ENCODE measurements at places on chromosomes 5 and 9. TPM values are rescaled to one million over a fixed set of nuclear protein-coding genes. Genes with fewer than 3 reads are reported as not detected.

TMEM215 gene
- not detected for total RNA-seq

PRXL2C gene
- 5.6 TPM for total RNA-seq

FBP2 gene
- not detected for total RNA-seq

HBEGF gene
- total RNA-seq, result 15.4 TPM

RXRA gene
- 1.2 TPM for total RNA-seq

APBB3 gene
- total RNA-seq, result 32.8 TPM

BASP1 gene
- total RNA-seq, result 0.15 TPM

CREBRF gene
- 18.7 TPM for total RNA-seq

FAM53C gene
- total RNA-seq, result 25.5 TPM

SPOCK1 gene
- 0.31 TPM for total RNA-seq

- H3K36me3 ChIP-seq, result no peaks in the 10 kb centered on the region
- H3K27ac ChIP-seq, result no peak overlapping the region
- H3K4me3 ChIP-seq, result no peak overlapping the region
Measured at GRCh38 chr9:98536542-98537173, 172.1 kb downstream of the GABBR2 start.

DNA sequence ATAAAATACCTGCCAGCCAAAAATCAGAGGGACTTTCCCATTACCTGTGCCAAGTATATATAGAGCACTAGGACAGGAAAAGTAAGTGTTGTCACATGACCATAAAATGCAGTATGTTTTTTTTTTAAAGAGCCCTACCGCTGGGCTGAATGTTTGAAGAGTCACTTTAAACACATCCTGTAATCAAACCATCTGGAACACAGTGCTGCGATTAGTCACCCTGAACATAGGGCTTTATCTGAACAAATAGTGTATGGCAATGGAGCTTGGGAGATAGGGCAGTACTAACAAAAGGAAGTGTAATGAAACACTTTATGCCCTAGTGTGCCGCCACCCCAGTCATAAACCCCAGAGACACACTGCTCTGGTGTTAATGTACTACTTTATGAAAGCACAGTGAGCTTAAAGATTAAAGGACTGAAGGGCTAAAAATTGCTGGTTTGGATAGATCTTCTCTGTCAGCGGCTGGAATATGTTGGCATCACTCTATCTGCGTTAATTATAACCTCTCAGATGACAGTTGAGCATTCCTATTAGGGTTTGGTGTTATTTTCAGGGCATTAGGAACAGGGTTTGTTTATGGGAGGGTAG lies 90.4 kb downstream of the ZNF608 start:
- H3K4me3 ChIP-seq, result no peak overlapping the region
- peaks cover 6% of the 10 kb centered on the region for H3K4me1 ChIP-seq
- H3K27ac ChIP-seq, result no peak overlapping the region
- H3K36me3 ChIP-seq, result peaks cover 2% of the 10 kb centered on the region
- H3K27me3 ChIP-seq, result peaks cover 25% of the 10 kb centered on the region
- no peak for DNase-seq

DNA sequence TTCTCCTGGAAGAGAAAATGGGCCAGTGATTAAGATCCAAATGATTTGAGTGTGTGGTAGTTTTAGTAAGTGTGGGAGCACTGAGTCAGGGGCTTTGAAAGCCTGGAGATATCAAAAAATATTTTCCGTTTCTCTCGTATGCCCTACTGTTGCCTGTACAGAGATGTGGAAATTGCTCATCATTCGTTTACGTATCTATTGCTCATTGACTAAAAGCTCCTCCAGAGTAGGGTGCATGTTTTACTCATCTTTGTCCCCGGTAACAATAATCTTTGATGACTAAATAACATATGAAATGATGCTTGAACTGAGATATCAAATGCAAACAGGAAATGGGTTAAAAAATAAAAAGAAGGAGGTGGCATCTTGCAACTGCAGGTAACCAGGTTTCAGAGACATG lies 114.2 kb upstream of the FST start:
- no peaks in the 10 kb centered on the region for H3K4me1 ChIP-seq
- H3K36me3 ChIP-seq, result no peaks in the 10 kb centered on the region
- peaks cover 2% of the 10 kb centered on the region for H3K27me3 ChIP-seq
- no peak overlapping the region for H3K27ac ChIP-seq

GRCh38 chr9:14993901-14994554 lies 83.8 kb upstream of the FREM1 start:
- H3K27ac ChIP-seq, result peak overlapping the region; percentile 61
- no peaks in the 10 kb centered on the region for H3K36me3 ChIP-seq
- DNase-seq, result no peak
- peaks cover 31% of the 10 kb centered on the region for H3K4me1 ChIP-seq
- H3K27me3 ChIP-seq, result peaks cover 5% of the 10 kb centered on the region

- H3K27ac ChIP-seq, result no peak overlapping the region
- DNase-seq, result no peak
- no peaks in the 10 kb centered on the region for H3K27me3 ChIP-seq
- H3K4me3 ChIP-seq, result no peak overlapping the region
Measured at GRCh38 chr9:13719446-13719845, 440.0 kb upstream of the MPDZ start.

GRCh38 chr5:156913719-156914370 lies 49.2 kb downstream of the TIMD4 start:
- no peaks in the 10 kb centered on the region for H3K27me3 ChIP-seq
- H3K4me1 ChIP-seq, result peaks cover 62% of the 10 kb centered on the region
- peak overlapping the region; percentile 97 for H3K27ac ChIP-seq

- no peaks in the 10 kb centered on the region for H3K4me1 ChIP-seq
- no peaks in the 10 kb centered on the region for H3K36me3 ChIP-seq
- peaks cover 18% of the 10 kb centered on the region for H3K27me3 ChIP-seq
Measured at GRCh38 chr5:175561085-175561484, 82.7 kb downstream of the SFXN1 start.

DNA sequence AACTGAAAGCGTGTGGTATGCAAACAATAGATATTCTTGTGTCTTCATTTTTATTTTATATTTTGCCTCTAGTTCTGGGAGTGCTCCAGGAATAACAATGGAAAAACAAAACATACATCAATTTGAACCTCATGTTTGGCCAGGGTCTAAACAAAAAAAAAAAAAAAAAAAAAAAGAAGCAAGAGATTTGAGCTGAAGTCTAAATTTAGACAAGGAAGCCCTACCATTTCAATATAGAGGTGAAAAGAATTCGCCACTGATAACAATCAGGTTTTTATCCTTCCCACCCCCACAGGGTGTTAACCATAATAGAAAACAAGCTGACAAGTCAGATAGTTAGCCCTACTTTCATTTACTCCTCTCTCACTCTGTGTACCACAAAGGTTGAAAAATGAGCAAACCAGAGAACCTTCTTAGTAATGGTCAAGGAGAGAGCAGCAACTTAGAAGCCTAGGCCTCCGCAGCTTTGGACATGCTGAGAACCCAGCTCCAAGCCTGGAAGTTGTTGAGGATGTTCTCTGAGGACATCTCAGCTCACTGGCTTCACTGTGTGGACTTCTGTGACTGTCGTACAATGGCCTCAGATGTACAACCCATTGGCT lies 118.2 kb upstream of the HMHB1 start:
- H3K4me3 ChIP-seq, result no peak overlapping the region
- peaks cover 3% of the 10 kb centered on the region for H3K36me3 ChIP-seq

DNA sequence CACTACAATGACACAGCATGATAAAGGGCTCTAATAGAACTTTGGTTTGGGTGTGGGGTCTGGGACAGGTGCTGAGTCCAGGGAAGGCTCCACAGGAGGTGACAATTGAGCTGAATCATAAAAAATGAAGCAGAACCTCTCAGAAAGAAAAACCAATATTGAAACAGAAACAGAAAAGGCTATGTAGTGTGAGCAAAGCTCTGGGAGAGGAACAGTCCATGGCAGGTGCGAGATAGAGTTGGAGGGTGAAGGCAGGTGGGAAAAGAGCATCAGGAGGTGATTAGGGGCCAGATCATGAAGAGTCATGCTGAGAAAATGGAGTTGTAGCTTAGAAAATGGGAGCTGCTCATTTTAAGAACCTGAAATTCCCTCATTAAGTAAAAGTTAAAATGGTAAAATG lies 164.9 kb downstream of the KCTD16 start:
- no peak overlapping the region for H3K27ac ChIP-seq
- no peaks in the 10 kb centered on the region for H3K27me3 ChIP-seq
- no peaks in the 10 kb centered on the region for H3K4me1 ChIP-seq
- no peak overlapping the region for H3K4me3 ChIP-seq

GRCh38 chr5:157352756-157353340 lies 86.9 kb downstream of the CYFIP2 start:
- H3K27ac ChIP-seq, result no peak overlapping the region
- peaks cover 25% of the 10 kb centered on the region for H3K4me1 ChIP-seq
- no peak for DNase-seq
- no peak overlapping the region for H3K4me3 ChIP-seq

- H3K4me1 ChIP-seq, result peaks cover 24% of the 10 kb centered on the region
- H3K36me3 ChIP-seq, result peaks cover 4% of the 10 kb centered on the region
Measured at GRCh38 chr5:97097326-97098230, 44.8 kb downstream of the LIX1 start.

- H3K27ac ChIP-seq, result no peak overlapping the region
- H3K4me3 ChIP-seq, result no peak overlapping the region
- H3K36me3 ChIP-seq, result no peaks in the 10 kb centered on the region
- no peak for DNase-seq
Measured at GRCh38 chr9:10071579-10071978, 541.2 kb downstream of the PTPRD start.

DNA sequence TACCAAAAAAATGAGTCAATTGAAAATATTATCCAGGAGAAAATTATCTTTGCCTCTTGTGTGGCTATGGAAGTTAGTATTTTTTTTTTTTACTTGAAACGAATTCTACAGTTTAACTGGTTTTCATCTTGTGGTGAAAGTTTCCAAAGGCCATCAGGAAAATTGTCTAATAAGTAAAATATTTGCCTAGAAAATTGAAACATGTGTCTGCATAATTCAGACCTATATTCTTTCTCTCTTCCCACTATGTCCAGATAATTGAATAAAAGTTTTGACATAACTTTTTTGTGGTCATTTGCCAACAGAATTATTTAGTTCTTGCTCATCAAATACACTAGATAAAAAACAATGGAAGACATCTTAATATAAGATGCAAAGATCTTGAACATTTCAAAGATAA lies 321.5 kb upstream of the RPS23 start:
- DNase-seq, result no peak
- no peak overlapping the region for H3K4me3 ChIP-seq
- H3K27me3 ChIP-seq, result peaks cover 15% of the 10 kb centered on the region
- no peaks in the 10 kb centered on the region for H3K4me1 ChIP-seq

DNA sequence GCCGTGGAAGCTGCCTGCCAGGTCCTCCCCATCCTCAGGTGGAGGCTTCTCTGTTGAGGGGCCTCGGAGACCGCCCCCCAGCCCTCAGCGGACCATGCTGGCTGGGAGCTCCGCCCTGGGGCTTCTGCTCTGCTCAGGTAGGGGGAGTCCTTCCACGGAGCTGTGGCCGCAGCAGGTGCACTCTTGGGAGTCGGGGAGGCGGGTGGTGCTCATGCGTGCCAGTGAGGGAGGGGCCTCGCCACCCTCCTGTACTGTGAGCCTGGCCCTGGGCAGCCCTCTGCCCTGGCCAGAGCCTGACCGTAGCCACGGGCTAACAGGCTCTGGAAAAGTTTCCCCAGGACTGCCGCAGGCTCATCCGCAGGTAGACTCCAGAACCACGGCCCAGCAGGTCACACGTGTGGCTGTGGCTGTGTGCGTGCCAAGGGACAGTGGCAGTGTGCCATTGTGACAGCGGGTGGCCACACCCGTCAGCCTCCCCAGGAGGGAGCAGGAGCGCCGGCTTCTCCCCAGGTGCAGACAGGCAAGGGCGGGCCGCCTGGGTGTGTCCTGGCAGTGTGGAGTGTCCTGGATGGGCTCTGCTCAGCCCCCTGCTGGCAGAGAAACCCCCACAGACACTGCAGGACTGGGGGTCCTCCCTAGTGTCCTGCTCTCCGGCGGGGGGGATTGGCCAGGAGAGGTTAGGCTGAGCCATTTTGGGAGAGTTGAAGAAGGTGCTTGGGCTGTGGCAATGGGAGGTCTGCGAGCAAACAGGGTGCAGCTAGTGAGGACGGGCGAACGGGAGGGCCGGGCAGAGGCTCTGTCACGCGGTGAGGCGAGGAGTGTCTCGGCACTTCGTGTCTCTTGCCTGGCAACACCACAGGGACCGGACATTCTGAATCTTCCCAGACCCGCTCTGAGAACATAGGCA lies 29.5 kb downstream of the TPPP start:
- DNase-seq, result no peak
- no peak overlapping the region for H3K4me3 ChIP-seq
- no peaks in the 10 kb centered on the region for H3K27me3 ChIP-seq
- peaks cover 24% of the 10 kb centered on the region for H3K36me3 ChIP-seq
- no peak overlapping the region for H3K27ac ChIP-seq

- H3K4me3 ChIP-seq, result no peak overlapping the region
- H3K4me1 ChIP-seq, result peaks cover 1% of the 10 kb centered on the region
Measured at GRCh38 chr9:131469356-131469755, 33.4 kb upstream of the POMT1 start.

GRCh38 chr9:88949961-88950340 lies 41.3 kb upstream of the S1PR3 start:
- peaks cover 25% of the 10 kb centered on the region for H3K27me3 ChIP-seq
- DNase-seq, result no peak

GRCh38 chr5:172102913-172103626 lies 85.0 kb downstream of the STK10 start:
- no peak overlapping the region for H3K4me3 ChIP-seq
- H3K36me3 ChIP-seq, result peaks cover 75% of the 10 kb centered on the region
- H3K27me3 ChIP-seq, result no peaks in the 10 kb centered on the region
- no peak overlapping the region for H3K27ac ChIP-seq
- peaks cover 40% of the 10 kb centered on the region for H3K4me1 ChIP-seq

GRCh38 chr5:58998544-58998943 lies 415.7 kb downstream of the RAB3C start:
- H3K36me3 ChIP-seq, result peaks cover 12% of the 10 kb centered on the region
- H3K4me3 ChIP-seq, result no peak overlapping the region
- H3K27ac ChIP-seq, result no peak overlapping the region
- no peak for DNase-seq
- H3K27me3 ChIP-seq, result no peaks in the 10 kb centered on the region
- H3K4me1 ChIP-seq, result peaks cover 46% of the 10 kb centered on the region

DNA sequence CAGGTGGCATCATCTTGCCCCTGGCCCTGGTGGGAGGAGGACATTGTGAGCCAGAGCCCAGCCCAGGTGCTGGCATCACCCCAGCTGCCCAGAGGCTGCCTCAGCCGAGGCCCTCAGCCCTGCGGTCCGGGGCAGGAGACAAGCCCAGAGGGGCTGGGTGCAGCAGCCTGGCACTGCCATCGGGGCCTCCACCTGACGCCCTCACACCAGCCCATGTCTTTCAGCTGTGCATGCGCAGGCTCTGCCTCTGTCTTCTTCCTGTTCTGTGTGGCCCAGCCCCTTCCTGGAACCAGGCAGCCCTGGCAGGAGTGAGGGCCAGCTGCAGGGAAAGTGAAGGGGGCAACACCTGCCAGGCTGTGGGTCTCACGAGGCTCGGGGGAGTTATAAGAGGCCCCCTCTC lies 4.8 kb upstream of the CEL start:
- H3K4me1 ChIP-seq, result peaks cover 56% of the 10 kb centered on the region
- H3K27ac ChIP-seq, result peak overlapping the region; percentile 92
- H3K4me3 ChIP-seq, result no peak overlapping the region
- H3K27me3 ChIP-seq, result no peaks in the 10 kb centered on the region
